Right forelimb (tissue), 1 donor: ENCODE measurements at places on chromosomes 13 and 19.

- no peak for DNase-seq
Observed at GRCh38 chr13:40102360-40102727, 446.9 kb downstream of the COG6 start.

DNA sequence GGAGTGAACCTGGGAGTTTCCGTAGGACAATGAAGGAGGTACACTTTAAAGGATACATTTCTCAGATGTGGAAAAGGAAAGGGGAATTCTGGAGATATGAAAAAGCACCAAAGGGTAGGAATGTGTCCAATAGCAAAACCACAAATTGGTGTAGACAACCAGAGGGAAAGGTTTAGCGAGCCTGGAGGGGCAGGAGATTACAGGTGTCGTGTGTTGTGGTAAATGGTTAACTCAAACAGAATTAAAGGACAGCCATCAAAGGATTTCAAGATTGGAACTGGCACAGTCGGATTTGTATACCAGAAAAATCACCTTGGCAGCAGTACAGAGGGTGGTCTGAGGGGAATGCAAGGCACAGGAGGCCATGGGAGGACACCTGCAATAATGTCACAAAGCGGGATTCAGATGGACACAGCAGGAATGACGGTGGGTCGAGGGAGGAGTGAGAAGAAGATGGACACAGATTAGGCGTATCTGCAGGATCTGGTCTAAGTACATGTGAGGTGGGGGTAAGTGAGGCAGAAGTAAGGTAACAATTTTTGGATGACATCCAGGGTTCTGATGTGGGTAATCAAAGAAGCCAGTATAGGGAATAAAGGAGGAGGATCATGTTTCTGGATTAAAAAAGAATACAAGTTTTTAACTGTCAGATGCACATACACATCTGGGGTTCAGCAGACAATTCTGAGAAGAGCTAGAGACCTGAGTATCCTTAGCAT is 361.6 kb downstream of the KLF12 start:
- DNase-seq: no peak

- DNase-seq: no peak
Observed at GRCh38 chr19:19502808-19503602, 12.3 kb downstream of the TSSK6 start.

GRCh38 chr13:32385410-32385809 is 42.5 kb downstream of the N4BP2L1 start:
- no peak for DNase-seq

DNA sequence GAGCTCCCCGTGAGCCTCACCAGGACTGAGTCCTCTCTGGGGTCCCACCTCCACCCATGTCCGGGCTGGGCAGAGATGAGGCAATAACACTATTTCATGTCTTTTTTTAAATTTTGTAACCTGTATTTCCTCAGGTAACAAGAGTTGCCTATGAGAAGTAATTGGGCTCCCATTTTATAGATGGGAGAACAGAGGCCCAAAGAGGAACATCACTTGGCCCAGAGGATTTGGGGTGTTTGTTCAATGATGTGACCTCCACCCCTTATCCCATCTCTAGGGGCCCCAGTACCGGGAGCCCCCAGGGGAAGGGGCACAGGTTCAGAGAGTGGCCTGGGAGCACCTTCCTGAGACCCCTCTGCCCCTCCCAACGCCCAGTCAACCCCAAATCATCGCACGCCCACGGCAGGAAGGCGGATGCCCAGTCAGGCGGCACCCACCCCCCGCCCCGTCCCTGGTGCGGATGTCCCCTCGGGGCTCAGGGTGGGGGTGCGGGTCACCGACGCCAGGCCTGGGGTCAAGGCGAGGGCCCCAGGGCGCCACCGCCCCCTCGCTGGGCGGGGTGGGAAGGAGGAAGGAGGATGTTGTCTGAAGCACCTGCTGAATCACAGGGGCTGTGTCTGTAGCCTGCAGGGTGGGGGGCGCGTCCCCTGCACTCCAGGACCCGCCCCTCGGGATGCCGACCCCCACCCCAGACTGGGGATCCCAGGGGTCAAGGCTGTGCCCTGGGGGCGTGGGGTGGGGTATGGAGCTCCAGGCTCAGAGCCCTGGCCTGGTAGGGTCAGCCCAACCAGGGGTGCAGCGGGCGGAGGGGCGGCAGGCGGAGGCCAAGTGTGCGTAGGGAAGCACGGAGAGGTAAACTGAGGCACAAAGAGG is 9.0 kb upstream of the CIRBP start:
- no peak for DNase-seq

DNA sequence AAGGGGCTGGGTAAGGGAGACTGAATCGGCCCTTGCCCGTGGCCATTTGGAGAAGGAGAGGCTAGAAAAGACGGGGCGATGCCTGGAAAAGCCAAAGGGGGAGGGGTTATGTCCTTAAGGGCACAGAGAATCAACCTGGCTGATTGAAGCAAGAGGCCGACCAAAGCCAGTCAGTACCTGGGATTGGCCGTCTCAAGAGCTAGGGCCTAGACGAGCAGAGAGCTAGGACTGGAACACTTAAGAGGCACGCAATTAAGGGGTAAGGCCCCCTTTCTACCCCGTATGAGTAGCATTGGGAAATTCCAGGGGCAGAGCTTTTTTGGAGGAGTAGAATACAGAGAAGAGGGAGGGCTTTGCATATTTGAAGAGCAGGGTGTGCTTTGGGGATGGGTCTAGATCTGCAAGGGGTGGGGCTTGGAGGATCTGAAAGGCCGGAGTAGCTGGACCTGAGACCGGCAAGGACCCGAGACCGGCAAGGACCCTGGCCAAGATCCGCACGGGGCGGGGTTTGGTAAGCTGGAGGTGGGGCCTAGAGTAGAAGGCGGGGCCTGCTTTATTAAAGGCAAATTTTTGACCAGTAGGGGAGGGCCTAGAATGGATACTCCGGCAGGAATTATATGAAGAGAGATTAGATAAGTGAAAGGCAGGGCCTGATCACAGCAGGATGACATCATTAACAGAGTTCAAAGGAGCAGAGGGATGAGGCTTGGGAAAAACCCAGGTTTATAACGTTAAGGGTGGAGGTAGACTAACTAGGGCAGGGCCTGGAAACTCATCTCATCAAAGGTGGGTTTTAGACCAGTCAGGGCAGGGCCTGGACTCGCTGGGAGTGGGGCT is 10.7 kb upstream of the CACNG6 start:
- DNase-seq: no peak

DNA sequence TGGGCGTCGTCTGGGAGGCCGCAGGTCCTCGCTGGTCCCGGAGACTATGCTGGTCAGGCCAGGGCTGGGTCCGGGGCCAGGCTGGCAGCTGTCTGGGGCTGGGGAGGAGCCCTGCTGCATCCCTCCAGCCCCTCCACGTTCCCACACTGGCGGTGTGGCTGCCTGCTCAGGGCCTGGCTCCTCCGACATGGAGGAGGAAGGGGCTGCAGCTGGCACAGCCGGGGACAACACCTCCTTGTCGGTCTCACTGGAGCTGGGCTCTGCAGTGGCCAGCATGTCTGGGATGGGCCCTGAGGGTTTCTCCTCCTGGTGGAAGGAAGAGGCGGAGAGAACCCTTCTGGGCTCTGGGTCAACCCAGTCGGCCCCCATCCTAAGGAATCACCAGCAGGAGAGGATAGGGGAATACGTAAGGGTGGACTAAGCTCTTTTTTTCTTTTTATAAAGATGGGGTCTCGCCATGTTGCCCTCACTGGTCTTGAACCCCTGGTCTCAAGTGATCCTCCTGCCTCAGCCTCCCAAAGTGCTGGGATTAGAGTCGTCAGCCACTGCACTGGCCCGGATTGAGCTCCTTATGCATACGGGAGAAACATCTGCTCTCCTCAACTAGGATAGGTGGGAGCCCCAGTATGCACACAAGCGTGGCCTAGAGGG is 806 bp downstream of the ZNF414 start:
- no peak for DNase-seq

DNA sequence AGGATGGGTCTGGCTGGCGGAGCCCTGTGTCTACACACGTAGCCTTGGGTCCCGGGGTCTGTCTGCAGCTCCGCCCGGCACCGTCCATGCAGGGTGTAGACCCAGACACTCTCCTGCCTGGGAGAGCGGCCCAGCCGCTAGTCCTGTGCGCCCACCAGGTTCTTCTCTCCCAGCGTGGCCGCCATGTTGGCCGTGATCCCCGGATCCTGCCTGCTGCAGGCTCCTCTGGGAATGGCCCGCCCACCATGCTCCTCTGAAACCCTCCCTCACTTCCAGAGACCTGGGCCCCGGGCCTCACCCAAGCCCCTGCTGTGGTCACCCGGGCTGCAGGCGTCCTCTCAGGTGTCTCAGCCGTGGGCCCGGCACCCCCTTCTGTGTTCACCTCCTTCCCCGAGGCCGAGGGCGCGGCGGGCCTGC is 57.7 kb upstream of the MCF2L start:
- no peak for DNase-seq

DNA sequence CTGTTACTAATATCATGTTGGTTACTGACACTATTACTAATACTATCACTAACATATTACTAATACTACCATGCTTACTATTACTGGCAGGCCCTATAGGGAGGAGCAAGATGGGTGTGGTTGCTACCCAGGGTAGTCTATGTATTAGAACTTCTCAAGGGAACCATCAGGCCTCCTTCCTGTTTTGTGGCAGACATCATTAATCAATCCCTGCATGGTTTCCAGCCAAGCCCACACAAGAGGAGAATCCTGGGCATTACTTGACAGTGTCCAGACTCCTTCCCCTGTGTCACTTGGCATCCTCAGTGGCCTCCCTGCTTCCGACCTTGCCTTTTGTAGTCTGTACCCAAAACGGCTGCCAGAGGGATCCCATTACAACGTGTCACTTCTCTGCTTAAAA is 8.9 kb downstream of the HAS1 start:
- no peak for DNase-seq

DNA sequence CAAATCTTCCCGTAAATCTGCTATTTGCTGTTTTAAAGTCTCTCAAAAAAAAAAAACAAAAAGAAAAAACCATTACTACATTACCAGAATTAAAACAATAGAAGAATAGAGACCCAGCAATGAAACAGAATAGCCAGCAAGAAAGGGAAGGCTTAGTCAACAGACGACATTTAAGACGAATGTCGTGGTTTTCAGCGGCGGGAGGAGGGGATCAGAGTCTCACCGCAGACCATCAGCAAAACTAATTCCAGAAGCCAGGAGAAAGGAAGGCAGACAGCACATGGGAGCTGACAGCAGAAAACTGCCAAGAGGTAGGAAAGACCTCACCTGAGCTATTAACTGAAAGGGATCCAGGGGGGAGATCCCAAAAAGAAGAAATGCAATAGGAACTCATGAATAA is 128.9 kb downstream of the RNF17 start:
- DNase-seq: no peak

GRCh38 chr19:21566073-21566472 is 60.7 kb downstream of the ZNF429 start:
- DNase-seq: no peak

- peak; percentile 92 for DNase-seq
Observed at GRCh38 chr19:12782424-12783290, 7.3 kb upstream of the HOOK2 start.

- no peak for DNase-seq
Observed at GRCh38 chr19:48975947-48976847, 11.1 kb downstream of the FTL start.

- no peak for DNase-seq
Observed at GRCh38 chr19:43545981-43546380, 13.0 kb downstream of the ZNF575 start.
